ENCODE measurements at places on chromosomes 7 and 10.

DNA sequence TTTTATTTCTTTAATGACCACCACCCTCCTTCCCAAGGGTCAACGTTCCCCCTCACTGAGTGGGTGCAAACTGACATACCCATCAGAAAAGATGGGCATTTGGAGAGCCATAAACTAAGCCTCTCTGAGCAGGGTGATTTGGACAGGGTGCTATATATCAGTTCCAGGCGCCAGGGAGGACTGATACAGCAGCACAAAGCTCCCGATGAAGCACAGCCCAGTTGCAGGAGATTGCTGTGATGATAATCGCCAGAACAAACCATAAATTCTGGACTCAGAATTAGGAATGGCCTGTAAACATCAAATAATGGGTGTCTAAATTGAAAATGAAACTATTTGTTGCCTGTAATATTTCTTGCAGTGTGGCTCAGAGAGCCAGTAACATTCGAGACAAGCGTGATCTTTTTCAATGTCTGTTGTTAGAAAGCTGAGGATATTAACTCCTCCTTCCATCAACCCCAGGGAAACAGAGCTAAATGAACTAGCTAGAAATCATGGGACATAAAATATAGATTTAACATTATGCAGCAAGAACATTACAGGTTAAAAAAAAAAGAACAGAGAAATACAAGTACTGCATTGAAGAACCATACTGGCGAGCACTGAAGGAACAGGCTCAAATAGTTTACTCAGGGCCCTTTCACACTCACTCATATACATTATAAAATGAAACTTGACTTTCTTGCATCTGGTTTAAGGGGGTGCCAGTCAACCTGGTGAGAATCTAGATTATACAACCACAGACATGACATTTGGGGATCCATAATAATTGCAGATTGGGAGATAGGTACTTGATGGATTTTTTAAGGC is 137.5 kb upstream of the LRRTM3 start:
- DNase-seq, result no peak

- no peak for DNase-seq
Measured at GRCh38 chr10:16316733-16317390, 119.9 kb upstream of the PTER start.

DNA sequence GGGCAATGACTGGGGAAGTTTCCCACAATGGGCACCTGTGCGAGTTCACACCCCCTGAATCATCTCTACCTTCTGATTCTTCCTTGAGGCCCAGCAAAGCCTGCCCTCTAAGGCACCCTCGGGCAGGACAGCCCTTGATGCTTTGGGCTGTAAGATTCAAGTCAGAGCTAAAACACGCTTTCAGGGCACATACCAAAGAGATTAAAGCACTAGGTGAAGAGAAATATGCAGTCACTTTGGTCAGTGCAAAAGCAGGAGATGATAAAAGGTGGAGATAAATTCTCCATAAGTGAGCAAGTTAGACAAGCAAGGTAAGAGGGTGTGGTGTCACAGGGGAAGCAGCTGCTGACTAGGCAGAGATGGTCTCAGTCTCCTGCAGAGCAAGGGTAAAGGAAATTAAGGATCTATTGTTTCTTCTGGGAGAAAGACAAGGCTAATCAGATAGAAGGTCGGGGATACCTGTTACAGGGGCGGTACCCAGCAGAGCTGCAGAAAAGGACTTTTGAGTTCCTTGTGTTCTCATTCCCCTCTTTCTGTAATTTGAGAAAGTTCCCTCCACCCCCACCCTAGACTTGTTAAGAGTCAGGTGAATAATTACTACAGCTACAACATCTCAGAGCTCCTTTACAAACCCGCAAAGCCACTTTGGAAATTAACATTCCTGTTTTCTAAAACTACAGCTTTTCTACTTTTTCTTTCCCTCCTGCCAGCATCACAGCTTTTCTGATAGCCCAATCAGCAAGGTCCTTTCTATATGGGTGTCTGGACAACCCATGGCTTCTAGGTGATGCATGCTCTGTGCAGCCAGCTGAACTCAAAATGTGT is 26.4 kb downstream of the PDLIM1 start:
- DNase-seq, result no peak

DNA sequence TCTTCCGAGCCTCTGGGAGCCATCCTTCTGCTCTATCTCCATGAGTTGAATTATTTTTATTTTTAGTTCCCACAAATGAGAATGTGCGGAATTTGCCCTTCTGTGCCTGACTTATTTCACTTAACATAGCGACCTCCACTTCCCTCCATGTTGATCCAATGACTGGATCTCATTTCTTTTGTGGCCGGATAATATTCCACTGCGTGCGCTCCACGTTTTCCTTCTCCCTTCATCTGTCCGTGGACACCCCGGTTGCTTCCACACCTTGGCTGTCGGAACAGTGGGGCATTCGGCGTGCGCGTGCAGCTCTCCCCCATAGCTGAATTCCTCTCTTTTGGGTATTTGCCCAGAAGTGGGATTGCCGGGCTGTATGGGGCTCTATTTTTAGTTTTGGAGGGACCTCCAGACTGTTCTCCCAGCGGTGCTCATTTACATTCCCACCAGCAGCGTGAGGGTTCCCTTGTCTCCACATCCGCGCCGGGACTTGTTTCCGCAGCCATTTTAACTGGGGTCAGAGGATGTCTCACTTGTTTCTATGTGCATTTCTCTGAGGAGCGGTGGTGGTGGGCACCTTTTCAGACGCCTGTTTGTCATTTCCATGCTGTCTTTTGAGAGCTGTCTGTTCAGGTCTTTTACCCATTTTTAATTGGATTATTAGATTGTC is 51.0 kb upstream of the SUN1 start:
- DNase-seq, result no peak

GRCh38 chr7:150481186-150481920 is 30.9 kb downstream of the GIMAP8 start:
- DNase-seq, result peak; percentile 11
